ENCODE measurements at places on chromosomes 7 and 10.
A peak's percentile ranks its signal among the peaks of the same experiment; 100 is the strongest.

GRCh38 chr7:158495786-158496185, 91.8 kb downstream of the PTPRN2 start:
- peak; percentile 24 for DNase-seq

GRCh38 chr10:81136261-81136660, 598.6 kb downstream of the SH2D4B start:
- no peak for DNase-seq

DNA sequence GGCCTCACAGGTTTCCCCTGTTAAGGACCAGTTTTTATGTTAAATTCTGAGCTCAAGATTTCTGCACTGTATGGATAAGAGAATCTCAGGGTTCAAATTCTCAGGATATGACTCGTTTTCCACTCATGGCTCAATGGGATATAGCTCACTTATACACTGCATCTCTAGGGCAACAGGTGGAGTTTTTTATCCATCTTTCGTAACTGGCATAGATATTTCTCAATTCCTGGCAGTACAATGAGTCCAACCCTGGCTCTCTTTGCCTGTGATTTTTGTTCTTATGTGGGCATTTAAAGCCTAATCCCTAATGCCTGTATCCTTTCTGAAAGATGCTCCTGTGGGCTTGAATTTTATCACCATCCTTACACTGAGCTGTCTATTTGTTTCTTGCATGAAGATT, 7.6 kb downstream of the CCDC172 start:
- no peak for DNase-seq

GRCh38 chr7:94344826-94345225, 49.9 kb upstream of the COL1A2 start:
- DNase-seq: no peak

DNA sequence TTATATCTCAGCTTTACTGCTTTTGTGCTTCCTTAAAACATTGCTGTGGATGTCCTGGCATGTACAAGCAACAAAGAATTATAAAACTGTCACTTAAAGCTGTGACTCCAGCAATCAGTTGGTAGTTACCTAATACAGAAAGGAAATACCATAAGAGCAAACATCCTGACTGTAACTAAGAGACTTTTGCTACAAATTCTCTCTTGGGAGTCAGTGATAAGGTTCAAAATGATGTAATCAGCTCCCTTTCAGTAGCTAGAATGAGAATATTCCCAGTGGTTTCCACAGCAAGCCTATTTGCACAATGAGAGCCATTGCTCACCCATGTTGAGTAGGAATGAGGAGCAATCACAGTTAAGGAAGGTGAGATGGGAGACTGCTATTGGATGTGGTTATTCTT, 7.6 kb downstream of the PNLIPRP1 start:
- DNase-seq: no peak

DNA sequence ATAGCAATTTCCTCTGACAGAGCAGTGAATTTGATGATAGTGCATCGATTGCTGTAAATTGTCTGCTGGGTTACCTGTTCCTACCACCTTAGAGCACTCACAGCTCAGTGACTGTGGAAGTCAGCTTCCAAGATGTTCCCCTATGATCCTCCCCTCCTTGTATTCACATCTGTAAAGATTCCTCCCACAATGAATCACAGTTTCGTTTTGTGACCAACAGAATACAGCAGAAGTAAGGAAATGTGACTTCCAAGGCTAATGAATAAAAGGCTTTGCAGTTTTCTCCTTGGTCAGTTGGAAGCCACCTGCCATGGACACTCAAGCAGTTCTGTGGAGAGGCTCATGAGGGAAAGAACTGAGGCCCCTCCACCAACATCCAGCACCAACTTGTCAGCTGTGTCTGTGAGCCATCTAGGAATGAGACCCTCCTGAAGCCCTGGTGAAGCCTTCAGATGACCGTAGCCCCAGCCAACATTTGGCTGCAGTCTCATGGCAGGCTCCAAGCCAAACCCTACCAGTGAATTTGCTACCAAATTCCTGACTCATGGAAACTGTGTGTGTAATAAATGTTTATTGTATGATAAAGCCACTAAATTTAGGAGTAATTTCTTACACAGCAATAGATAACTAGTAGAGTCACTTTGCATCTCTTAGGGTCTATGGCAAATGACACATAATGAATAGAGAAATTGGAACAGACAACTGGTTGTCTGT, 309.5 kb upstream of the NPVF start:
- DNase-seq: no peak

GRCh38 chr7:42913591-42913990, 1.7 kb upstream of the C7orf25 start:
- DNase-seq: no peak

- DNase-seq: no peak
Observed at GRCh38 chr10:16381083-16381482, 55.7 kb upstream of the PTER start.
